ENCODE measurements at places on chromosomes 6 and 20.

- DNase-seq: no peak
These were observed 33.7 kb downstream of the SRSF3 start for GRCh38 chr6:36627801-36628246.

DNA sequence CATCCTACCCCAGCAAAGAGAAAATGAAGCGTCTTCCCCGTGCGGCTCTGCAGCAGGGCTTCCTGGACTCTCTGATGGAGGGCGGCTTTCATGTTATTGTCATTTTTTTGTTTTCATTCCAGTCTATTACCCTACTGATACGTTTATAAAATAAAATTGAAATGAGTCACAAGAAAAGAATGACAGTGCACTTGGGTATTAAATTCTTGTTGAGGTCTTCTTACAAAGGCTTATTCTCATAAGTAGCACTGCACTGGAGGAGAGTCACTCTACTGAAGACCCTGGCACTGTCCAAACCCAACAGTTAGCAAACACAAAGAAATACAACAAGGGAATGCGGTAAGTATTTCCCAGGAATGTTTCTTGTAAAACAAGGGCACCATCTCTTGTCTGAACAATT lies 379.3 kb downstream of the MAFB start:
- DNase-seq: no peak

DNA sequence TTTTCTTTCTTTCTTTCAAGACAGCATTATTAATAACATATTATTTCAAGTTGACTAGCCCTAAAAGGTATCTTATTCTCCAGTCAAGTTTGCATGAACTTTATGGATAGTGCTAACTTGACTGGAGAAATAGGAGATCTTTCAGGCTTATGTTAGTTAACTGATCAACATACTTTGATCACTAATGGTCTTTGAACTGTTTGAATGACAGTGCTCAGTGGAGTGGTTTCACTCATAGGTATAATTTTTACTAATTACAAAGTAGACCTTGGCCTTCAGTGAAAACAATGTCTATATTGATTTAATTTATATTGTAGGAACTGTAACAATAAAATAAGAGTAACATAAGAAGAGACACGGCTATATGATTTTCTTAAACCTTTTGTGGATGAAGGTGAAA lies 8.0 kb upstream of the LRRC1 start:
- DNase-seq: no peak

- DNase-seq: no peak
These were observed 22.6 kb downstream of the PIGU start for GRCh38 chr20:34654207-34654744.

- no peak for DNase-seq
These were observed 434.0 kb upstream of the JARID2 start for GRCh38 chr6:14811775-14812428.

- DNase-seq: no peak
These were observed 282.8 kb downstream of the RNGTT start for GRCh38 chr6:88680654-88681053.

- DNase-seq: no peak
These were observed 94.7 kb upstream of the NXT1 start for GRCh38 chr20:23255716-23256385.

DNA sequence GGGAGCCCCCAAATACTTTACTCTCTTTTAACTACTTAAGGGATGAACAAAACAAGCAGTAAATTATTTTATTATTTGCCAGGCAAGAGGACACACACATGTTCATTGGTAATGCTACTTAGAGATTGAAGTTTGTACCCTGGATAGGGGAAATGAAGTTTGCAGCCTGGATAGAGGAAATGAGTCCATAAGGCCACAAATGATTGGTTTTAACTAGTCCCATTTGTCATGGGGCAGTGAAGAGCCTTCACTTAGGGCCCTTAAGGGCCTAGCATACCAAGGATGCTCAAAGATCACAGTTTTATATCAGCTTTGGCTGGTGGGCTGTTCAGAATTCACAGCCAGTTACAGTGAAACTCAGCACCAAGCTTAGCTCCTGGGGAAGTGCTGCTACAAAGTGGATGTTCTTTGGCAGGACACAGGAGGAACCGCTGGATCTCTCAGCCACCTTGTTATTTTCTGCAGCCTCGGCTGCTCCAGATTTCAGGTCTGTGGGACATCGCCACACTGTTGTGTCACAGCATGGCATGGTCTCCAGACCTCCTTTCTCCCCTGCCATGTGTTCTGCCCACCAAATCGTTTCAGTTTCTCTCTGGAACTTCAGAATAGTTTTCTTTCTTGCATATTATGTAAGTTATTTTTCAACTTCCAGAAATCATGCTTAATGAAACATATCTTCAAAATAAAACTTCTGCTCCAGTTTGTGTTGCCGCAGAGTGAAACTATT lies 41.8 kb downstream of the NCOA7 start:
- no peak for DNase-seq
